ENCODE measurements at places on chromosomes 3 and 15.
A peak's percentile ranks its signal among the peaks of the same experiment; 100 is the strongest.

DNA sequence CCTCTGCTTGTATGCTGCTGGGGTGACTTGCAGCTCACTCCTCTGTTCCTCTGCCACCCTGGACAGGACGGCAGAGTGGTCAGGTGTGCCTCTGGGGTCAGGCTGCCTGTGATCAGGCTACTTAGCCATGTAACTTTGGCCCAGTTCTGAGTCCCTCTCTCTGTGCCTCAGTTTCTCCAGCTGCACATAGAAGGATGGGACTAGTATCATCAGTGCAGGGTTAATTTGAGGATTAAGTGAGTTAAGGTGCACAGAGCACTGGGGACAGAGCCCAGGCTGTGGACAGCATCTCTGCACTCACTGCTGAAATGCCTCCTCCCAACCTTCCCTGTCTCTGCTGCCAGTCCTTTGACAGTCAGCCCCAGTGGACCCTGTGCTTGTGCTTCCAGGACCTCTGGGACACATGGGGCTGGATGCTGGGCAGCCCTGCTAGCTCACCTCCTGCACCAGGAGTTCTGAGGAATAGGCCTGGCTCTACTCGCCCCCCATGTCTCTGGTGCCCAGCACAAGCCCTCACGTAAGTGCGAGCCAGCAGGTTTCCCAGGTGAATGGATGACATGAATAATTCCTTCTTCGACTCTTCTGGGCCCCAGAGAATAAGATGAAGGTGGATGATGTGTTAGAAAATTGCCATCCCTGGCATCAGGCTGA lies 19.3 kb upstream of the PRR23E start:
- no peak for DNase-seq

DNA sequence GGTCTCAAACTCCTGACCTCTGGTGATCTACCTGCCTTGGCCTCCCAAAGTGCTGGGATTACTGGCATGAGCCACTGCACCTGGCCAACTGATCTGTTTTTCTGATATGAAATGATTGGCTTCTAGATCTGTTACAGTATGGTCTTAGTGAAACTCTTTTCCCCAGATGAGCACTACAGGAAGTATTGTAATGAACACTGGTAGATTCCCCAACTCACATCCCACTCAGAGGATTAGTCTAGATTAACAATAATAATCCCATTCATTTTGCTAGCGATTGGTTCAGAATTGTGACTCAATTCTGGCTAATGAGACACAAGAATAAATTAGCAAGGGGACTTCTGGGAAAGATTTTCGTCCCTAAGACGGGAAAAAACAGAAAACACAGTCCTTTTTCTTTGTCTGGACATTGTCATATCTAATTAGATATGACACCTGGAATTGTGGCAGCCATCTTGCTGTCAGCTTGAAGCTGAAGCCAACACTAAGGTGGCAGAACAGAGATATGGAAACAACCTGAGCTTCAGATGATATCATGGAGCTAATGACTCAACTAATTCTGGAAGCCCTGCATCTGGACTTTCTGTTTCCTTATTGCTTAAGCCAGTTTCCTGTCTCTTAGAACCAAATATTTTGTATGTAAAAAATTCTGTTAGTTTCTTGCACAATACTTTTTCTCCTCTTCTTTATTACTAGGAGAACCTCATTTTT lies 17.4 kb upstream of the NPTN start:
- no peak for DNase-seq

GRCh38 chr3:43236008-43236407 lies 50.3 kb upstream of the SNRK start:
- no peak for DNase-seq

DNA sequence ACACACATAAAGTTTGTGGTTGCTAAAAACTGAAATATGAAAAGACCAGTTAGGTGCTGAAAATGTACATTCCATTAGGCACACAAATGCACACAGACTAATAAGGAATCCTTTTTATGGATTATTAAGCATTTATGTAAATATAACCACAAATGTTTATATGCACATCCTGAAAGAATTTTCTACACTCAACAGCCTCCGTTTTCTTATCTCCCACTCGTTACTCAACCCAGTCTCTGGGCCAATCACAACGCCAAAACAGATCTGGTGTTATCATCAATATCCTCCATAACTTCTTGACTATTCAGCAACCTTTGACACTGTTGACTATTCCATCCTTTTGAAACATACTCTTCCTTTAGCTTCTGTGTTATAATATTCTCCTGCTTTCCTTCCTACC lies 136.4 kb downstream of the ATP8B4 start:
- no peak for DNase-seq

GRCh38 chr15:101221902-101222301 lies 29.9 kb downstream of the CHSY1 start:
- DNase-seq: no peak

DNA sequence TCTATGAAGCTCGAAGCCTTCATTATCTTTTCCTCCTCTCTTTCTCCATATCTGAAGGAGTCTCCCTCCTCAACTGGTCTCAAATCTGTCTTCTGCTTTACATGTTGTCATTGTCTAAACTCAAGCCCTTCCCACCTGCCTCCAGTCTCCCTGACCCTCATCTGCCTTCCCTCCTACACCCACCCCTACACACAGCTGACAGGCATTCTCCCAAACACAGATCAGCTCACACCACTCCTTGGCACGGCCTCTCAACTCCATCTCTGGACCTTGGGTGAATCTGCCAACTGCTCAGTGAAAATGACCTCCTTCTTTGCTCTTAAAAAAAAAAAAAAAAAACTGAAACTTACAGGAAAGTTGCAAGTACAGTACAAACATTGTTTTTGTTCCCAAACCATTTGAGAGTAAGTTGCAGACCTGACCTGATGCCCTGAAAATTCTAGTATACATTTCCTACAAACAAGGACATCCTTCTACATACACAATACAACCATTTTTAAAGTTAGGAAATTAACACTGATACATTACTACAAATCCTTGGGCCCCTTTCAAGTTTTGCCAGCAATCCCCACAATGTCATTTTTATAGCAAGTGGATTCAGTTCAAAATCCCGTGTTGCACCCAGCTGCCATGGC lies 49.4 kb upstream of the UBE2E1 start:
- DNase-seq: no peak

- DNase-seq: no peak
Measured at GRCh38 chr3:193845144-193845543, 252.1 kb downstream of the OPA1 start.

DNA sequence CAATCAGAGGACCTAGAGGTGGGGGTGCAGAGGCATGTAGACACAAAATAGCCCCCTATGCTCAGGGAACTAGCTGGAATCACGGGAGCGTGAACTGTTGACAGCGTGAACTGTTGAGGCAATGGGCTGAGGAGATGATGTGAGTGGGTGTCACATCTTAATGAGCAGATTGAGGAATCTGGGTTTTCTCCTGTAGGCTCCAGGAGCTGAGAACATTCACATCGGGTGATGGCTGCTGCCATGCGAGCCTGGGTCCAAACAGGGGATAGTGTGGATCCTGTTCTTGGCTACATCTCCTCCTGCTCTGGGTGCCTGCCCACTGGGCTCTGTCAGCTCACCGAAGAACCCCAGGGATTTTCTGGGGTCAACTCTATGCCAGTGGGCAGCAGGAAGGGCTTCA lies 2.1 kb downstream of the LARP6 start:
- no peak for DNase-seq

DNA sequence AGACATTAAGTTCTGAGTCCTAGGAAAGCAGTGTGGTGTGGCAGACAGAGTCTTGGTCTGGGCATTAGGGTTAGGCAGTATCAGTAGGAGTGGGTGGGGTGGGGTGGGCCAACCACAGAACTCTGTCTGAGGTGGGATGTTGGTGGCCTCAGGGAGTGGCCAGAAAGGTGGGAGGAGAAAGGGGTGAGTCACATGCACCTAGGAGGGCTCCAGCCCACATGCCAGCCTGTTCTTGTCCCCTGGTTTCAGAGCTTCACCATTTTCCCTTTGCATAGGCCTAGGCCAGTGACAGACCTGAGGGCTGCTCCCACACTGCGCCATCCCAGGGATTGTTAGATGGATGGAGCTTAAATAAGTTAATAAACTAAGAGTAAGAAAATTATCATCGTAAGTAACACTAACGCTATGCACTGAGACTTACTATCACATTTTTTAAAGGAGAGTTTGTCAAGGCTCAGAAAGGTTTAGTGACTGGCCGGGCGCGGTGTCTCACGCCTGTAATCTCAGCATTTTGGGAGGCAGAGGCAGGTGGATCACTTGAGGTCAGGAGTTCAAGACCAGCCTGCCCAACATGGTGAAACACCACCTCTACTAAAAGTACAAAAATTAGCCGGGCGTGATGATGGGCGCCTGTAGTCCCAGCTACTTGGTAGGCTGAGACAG lies 33.8 kb downstream of the DNASE1L3 start:
- no peak for DNase-seq

DNA sequence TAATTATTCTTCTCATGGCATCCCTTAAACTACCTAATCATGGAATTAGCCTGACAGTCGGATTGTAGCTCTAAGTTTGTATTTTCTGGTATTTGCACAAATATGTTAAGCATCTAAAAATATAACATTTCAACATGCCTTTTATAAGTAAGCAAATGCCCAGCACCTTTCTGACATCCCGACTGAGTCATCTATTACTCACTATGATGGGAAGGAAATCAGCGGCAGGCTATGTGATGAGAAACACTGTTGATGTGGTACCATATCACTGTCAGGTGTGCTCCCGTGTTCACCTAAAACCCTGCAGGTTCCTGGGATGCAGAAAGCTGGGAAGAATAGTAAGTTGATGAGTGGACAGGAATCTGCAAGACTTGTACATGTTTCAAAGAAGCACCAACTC lies 367.8 kb upstream of the IL12A start:
- DNase-seq: no peak

DNA sequence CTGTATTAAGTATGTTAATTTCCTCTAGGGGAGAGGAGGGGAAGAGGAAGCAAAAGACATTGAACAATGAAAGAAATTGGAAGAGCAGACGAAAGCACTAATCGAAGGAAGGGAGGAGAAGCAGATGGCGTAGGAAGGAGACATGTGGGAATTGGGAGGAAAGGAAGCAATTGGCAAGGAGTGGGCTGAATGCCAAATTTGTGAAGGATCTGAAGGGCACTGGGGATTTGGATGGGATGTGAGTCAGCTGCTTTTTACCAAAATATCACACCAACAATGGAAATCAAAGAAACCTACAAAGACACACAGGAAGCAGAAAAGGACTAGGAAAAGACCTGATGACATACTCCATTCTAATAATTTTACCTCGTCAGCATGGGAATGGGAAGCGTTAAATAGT lies 1029.8 kb downstream of the ROBO1 start:
- no peak for DNase-seq

GRCh38 chr15:94610069-94610468 lies 378.7 kb downstream of the MCTP2 start:
- no peak for DNase-seq

DNA sequence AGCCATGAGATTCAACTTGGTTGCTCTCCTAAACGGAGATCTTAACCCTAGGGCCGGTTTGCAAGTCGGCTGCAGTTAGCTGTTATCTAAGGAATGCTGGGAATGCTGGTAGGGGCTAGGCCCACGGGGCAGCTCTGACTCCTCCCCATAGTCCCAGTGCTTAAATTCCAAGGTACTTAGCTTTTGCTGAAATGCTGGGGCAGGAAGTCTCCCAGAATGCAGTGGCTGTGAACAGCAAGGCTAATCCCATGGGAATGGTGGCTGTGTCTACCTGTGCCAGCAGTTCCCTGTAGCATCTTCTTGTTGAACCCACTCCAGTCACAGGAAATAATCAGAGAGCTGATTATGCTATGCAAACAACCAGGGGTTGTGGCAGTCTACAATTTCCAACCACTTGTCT lies 102.5 kb upstream of the TJP1 start:
- DNase-seq: no peak

- no peak for DNase-seq
Measured at GRCh38 chr15:65793818-65794104, 1.7 kb upstream of the DENND4A start.

- no peak for DNase-seq
Measured at GRCh38 chr3:129416415-129416814, 12.0 kb downstream of the EFCAB12 start.

GRCh38 chr3:120013481-120013880 lies 80.8 kb downstream of the GSK3B start:
- DNase-seq: no peak

DNA sequence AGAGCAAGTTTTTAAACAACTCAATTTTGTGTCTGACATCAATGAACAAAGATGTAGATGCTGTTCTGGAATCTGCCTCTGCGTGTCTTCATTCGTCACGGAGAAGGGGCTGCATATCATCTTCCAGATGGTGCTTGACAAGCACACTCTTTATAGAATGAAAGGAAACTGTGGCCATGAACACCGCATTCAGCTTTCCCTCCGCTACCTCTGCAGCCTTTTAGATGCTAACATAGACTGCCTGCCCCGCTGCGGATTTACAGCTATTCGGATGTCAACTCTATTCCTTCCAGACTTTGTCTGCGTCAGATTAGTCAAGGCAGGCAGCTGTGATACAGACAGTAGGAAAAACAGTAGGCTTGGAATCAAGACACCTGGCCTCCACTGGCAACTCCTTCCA lies 232.9 kb downstream of the TJP1 start:
- DNase-seq: no peak

DNA sequence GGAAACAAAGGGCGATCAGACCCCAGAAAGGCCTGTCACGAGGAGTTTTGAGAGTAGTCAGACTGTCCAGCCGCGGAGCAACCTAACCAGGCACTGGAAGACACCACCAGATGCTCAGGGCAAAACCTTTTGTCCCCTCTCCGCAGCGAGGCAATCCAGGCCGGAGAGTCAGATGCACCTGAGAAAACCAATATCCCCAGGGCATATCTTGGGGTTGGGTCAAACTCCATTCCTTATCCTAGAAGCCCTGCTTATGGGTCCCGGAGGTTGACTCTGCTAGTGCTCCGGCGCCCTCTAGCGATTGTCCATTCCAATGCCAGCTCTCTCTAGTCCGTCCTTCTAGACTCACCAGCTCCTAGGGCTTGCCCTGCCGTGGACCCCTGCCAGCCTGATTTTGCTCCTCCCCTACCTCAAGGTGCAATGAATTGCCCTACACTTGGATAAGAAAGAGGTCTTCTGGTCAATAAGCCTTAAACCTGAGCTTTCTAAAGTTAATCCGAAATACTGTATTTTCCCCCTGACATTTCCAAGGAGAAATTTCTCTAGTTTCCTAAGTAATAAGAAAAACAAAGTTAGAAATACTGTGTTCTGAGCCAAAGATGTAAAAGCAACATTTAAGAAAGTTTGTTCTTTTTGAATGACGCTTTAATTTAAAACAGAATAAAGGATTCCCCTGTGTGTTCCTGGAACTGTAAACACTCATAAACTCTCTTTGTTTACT lies 5.5 kb downstream of the CPNE4 start:
- DNase-seq: peak; percentile 31

DNA sequence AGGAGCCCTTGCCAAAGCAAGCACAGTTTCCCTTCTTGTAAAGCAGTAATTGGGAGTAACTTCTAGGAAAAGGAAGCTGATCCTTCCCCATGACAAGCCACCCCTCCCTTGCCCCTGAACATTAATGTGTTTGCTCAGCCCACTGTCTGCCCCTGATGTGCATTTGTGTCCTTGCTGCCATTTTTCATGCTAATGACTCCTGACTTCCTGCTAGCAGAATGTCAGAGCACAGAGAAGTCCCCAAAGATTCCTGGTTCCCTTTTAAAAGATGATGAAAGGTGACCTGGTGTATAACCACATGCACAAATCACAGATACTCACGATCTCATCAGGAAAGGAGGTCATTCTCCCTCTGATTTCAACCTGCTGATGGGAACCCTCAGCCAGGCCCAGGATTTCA lies 44.2 kb upstream of the WNT5A start:
- no peak for DNase-seq

GRCh38 chr3:117768581-117768980 lies 1059.0 kb downstream of the TUSC7 start:
- DNase-seq: no peak

GRCh38 chr15:39581242-39581792 lies 438 bp downstream of the THBS1 start:
- no peak for DNase-seq

Measured in activated T-cell treated with anti-CD3 and anti-CD28 coated beads for 1 hour (primary cell).